ENCODE measurements at places on chromosomes 11 and 22.

DNA sequence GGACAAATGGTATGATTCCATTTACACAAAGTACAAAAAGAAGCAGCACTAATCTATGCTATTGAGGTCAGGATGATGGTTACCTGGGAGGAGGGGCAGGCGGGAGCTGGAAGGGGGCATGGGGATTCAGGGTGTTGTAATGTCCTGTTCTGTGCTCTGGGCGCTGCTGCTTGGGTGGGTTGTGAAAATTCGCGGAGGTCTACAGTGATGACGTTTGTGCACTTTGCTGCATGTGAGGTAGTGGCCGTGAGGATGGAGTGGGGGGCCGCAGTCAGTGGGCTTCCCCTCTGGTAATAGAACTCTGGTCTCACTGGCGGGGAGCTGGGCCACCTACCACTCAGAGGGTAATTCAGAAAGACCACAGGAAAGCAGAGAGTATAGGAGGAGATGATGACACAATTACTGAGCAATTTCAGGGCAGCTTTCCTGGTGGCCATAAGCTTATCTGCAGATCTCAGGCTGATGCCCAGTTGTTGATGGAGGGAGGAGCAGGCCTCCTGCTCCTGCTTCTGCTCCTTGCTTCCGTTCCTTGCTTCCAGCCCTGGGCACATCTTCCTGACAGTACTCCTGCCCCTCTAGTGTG is 121.5 kb downstream of the CEP164 start:
- no peak for DNase-seq

GRCh38 chr22:24007253-24008021 is 2.2 kb upstream of the GSTT4 start:
- no peak for DNase-seq

DNA sequence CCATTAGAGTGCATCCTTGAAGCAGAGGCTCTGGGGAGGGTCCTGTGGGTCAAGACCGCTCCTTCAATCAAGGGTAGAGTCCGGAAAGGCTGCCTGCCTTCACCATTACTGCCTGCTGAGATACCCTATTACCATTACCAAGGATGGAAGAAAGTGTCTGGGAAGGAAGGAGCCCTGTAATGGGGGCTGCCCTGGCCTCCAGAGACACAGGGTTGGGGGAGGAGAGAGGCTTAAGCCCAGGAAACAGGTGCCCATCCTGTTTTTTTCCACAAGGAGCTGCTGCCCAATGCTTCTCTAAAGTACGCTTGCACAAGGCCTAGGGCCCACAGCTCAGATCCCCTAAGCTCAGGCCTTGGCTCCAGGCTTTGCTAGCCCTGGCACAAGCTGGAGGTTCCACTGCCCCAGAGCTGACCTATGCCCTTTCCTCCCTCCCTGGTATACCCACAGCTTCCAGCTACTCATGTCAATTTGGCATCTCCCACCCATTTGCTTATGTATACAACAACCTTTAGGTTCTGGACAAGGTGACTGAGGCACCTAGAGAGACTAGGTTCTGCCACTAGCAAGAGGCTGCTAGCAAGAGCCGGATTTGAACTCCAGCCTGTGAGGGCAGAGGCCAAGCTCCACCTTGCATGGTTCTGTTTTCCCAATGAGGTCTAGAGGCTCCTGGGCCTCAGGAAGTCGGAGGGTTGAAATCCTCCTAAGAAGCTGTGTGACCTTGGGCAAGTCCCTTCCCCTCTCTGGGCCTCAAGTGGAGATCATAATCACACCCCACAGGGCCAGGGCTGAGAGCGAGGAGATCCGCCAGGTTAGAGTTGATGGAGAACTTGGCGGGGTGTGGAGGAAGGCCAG is 1.5 kb upstream of the PLCB3 start:
- no peak for DNase-seq

GRCh38 chr11:70194792-70195791 is 8.0 kb upstream of the FADD start:
- no peak for DNase-seq

DNA sequence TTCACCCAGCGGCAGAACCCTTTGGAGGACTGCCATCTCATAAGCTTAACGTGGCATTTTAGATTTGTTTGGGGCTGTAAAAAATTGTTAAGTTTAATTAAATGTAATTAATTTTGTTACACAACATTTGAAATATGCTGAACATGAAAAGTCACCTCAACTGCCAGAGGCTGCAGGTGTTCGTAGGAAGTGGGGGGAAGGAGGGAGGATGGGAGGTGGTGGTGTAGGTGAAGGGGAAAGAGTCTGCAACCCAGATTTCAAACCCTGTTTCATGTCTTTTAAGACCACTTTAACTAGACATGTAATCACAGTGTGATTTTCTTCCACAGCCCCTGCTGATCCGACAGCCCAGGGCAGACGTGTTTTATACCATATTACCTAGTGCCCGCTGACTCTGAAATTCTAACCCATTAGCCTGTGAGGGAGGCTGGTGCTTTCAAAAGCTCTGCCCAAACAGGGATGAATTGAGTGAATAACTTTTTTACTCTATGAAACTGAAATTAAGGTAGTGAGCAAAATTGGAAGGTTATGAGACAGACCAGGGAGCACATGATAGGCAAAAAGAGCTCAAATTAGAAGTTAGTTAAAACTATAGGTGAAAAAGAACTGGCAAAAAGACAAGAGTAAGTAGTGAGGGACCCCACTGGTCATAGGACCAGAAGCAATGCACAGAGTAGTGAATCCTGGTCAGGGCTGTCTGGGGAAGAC is 279.8 kb downstream of the DDX10 start:
- DNase-seq, result no peak

GRCh38 chr22:21943571-21944448 is 8.8 kb downstream of the PPM1F start:
- no peak for DNase-seq

DNA sequence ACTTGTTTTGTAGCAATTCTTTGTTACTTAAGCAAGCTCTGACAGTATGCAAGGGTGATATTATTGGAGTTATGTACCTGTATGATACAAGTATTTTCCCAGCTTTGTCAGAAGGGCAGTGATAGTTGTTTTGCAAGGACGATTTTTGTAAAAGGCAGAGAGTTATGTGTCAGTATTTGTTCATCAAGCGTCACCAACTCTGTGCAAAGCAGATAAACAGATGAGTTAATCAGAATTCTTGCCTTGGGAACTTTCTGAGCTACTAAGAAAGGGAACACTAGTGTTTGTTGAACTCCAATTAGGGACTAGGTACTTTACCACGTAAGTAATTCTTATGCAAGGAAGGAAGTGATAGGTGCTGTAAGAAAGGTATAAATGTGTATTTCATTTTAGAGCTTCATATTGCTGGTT is 1.4 kb downstream of the USP47 start:
- no peak for DNase-seq

DNA sequence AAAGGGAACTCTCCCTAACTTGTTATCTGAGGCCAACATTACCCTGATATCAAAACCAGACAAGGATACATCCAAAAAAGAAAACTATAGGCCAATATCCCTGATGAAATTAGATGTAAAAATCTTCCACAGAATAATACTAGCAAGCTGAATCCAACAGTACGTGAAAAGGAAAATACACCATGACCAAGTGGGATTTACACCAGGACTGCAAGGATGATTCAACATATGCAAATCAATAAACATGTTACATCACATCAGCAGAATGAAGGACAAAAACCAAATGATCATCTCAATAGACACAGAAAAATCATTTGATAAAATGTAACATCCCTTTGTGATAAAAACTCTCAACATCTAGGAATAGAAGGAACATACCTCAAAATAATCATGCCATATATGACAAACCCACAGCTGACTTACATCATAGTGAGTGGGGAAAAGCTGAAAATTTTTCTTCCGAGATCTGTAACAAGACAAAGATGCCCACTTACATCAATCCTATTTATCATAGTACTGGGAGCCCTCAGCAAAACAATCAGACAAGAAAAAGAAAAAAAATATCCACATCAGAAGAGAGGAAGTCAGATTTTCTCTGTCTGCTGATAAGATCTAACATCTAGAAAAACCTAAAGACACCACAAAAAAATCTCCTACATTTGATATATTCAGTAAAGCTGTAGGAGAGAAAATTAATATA is 703.3 kb upstream of the ANO5 start:
- DNase-seq, result no peak

- DNase-seq, result no peak
Measured at GRCh38 chr11:46002189-46002588, 79.7 kb downstream of the LARGE2 start.

- DNase-seq, result no peak
Measured at GRCh38 chr11:11045156-11045930, 187.5 kb upstream of the ZBED5 start.

GRCh38 chr11:10561043-10561818 is 7.2 kb downstream of the LYVE1 start:
- no peak for DNase-seq

GRCh38 chr11:57424792-57425564 is 1.9 kb downstream of the SLC43A3 start:
- peak; percentile 78 for DNase-seq

- no peak for DNase-seq
Measured at GRCh38 chr11:7160814-7161489, 72.2 kb downstream of the RBMXL2 start.

GRCh38 chr22:36374603-36375024 is 13.2 kb downstream of the MYH9 start:
- DNase-seq, result no peak

DNA sequence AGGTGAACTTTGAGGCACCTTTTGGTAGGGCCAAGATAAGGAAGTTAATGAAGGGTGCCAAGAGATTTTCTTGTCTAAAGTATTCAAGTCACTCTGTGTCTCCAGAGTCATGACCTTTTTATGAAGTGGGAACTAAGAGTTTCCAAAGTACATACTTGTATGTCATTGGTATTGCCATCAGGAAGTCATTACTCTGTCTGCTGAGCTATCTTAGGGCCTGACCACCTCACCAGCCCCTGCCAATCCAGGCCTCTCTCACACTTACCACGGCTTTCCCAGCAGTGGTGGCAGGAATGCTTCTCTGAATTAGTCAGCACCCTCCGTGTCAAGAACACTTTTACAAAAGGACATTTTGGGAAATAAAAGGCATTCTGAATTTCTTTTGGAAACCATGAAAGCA is 192.8 kb upstream of the MTNR1B start:
- DNase-seq, result no peak

Data from stimulated activated CD8-positive, alpha-beta memory T cell treated with anti-CD3 and anti-CD28 coated beads, Interleukin-2, amount 100 ng/mL, for 48 hours (primary cell).